Activated CD4-positive, alpha-beta T cell treated with anti-CD3 and anti-CD28 coated beads for 4 hours (primary cell): ENCODE measurements at places on chromosomes 1 and 21.
A peak's percentile ranks its signal among the peaks of the same experiment; 100 is the strongest.

DNA sequence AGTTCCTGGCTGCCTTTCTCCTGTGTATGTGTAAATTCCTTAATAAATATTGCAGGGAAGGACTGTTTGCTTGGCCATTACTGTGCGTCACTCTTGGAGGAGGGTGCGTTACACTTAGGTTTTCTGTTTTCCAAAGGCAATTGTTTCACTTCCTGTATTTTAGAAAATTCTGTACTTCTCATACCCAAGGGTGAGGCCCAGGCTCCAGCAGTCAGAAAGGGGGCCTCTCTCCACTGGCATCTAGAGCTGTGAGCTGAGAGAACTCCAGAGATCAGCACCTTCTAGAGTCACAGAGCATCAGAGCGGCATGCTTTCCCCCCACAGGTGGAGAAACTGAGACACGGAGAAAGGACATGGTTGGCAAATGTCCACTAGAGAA, 27.0 kb upstream of the ZFP69B start:
- no peak for DNase-seq

DNA sequence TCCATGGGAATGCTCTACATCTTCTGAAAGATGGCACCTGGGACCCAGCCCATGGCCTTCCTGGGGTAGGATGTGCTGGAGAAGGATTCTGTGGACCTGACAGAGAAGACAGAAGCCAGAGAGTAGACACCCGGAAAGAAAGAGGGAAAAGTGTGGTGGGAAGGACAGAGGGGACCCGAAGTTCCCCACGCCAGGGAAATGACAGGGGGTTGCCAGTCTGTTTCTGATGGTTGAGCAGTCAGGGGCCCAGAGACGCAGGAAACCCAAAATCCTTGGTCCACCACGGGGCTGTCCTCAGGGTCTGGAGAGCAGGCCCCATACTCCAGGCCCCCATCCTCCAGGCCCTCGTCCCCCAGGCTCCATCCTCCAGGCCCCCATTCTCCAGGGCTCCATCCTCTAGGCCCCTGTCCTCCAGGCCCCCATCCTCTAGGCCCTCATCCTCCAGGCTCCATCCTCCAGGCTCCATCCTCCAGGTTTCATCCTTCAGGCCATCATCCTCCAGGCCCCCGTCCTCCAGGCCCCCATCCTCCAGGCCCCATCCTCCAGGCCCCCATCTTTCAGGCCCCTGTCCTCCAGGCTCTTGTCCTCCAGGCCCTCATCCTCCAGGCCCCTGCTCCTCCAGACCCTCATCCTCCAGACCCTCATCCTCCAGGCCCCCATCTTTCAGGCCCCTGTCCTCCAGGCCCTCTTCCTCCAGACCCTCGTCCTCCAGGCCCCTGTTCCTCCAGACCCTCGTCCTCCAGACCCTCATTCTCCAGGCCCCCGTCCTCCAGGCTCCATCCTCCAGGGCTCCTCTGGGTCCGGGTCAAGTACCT, 1.0 kb upstream of the TFF2 start:
- DNase-seq, result no peak

DNA sequence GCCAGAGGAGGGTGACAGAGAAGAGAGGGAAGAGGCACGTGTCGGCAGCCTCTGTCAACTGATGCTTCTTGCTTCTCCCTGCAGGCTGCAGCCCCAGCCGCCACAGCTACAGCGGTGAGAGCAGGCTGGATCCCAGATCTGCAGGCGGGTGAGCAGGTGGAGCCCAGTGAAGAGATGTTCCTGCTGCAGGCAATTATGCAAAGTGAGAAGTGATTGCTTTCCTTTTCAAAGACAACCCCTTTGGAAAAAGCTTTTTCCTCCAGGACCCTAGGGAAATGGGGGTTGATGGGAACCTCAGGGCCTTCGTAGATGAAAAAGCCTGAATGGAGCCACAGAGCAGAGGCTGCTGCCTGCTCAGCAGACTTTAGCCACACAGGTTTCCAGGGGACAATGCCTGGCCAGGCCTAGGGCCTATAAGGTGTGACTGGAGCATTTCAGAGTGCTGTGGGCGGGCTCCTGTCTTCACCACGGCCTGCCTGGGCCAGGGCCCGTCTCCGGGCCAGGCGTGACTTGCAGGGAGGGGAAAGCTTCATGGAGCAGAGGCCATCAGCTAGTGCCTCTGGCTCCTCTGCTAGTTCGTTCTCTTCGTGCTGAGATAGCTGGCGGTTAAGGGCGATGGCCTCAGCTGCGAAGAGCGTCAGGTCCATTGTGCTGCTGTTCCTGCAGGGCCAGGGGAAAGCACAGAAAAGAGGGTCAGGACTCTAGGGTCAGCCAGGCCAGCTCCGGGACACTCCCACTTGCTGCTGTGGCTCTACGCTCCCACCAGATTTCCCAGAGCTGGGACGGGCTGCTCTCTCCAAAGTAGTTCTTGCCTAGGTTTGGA, 6.9 kb upstream of the KNCN start:
- no peak for DNase-seq

DNA sequence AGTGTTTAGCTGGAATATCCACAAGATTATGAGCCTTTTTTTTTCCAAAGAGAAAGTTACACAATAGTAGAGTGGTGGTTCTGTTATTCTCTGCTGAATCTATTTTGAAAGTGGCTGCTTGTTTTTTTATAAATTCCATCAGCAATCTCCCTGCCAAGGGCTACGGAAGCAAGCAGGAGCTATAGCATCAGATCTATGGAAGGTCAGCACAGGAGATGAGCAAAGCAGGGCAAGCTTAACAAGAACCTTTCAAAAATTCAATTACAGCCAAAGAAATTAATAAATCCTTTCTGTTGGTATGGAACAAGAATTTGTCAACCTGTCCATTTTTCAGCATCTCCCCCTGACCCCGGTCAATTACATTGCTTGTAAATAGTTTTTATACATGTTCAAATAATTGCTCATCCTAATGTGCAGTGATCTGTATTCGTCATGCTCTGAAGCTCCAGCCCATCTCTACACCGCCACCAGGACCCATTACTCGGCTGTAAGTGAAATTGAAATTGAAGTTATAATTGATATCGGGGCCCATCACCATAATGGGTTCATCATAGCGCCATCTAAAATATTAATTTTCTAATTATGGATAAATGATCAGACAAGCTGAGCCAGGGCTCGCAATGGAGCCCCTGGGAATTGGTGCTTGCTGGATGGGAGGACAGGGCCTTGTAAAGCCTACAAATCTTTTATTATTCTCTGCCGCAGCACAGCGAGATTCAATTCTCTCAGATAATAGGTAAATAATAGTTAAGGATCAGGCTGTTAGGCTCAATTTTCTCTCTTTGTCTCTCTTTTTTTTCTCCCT, 215.1 kb downstream of the ATG4C start:
- no peak for DNase-seq

DNA sequence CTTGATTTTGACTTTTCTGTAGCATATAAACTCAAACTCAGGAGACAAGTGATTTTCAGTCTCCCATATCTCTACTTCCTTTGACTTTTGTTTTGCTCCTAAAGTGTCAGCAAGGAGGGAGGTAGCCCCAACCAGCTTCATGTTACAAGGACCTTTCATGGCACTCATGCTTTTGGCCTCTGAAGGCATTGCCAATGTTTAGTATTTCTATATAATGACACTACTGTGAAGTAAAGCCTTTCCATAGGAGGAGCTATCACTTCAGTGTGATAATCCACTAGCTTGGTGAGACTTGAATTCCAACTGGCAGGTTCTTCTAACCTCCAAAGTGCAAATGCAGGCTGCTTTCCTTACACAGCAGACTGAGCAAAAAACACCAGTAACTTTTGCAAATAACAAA, 14.4 kb downstream of the COLGALT2 start:
- no peak for DNase-seq

DNA sequence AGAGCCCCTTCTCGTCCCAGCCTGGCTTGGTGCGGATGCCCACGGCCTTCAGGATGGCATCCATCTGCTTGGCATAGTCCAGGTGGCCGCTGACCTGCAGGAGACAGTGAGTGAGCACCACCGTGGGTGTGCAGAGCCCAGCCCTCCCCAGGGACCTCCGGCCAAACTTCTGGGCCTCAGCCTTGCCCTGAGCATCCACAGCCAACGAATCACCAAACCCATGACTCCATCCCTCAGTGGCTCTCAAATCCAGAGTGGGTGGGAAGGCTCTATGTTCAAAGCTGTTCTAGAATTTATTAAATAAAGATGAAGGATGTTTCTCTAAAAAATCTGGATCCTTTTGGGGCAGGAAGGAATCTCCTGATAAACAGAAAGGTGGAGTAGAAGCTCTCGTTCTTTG, 18.7 kb downstream of the HTR6 start:
- DNase-seq, result no peak

GRCh38 chr1:58934706-58935105, 150.9 kb upstream of the JUN start:
- DNase-seq, result no peak

DNA sequence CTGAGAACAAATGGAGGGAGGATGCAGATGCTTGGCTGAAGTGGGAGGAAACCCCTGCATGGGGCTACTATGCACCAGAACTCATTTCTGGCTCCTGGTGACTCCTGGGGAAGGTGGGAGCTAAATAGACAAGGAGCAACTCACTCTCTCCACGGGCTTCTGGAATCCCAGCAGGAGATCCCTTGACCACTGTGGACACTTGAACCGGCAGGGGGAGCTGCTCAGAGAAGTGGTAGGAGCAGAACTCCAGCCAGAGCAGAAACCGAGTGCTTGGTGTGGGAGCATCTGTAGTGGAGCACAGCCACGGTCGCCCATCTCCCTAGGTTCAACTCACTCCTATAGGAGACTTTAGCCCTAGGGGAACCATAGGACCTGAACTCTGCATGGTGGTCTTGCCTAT, 205.6 kb upstream of the GJB5 start:
- DNase-seq, result no peak

- DNase-seq, result no peak
Measured at GRCh38 chr21:45617021-45617921, 26.3 kb upstream of the PCBP3 start.

GRCh38 chr1:154157520-154158306, 2.8 kb upstream of the NUP210L start:
- DNase-seq, result peak; percentile 70

DNA sequence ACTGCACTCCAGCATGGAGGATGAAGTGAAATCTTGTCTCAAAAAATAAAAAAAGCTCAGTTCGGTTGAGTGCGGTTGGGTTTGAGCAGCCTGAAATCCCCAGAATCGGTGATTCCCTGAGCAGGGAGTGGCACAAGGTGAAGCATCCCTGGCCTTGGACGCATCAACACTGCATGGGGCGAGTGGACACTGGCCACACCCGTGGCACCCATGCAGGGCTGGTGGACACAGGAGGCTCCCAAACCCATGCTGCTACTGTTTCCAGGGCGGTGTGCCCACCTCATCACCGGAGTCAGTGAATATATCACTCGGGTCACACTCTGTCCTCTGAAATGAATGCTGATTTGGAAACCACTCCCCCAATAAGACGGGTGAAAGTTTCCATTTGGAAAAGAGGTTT, 53.4 kb upstream of the ACTRT2 start:
- no peak for DNase-seq

DNA sequence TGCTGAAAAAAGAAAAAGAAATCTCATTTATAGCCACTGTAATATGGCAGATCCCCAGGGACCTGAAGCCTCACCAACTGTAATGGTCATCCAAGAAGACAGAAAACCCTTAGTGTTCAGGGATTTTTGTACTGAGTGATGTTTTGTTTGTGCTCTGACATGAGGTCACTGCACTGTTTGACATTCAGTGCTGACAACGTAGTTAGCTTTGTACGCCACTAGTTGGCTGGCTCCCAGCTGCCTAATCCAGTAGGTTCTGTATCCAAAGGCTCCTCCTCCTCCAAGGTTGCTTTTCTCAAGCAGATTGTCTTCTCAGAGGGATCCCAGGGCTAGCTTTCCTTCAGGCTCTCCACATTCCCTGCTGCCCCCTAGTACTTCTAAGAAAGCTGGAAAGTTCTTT, 9.5 kb upstream of the YRDC start:
- DNase-seq, result no peak

DNA sequence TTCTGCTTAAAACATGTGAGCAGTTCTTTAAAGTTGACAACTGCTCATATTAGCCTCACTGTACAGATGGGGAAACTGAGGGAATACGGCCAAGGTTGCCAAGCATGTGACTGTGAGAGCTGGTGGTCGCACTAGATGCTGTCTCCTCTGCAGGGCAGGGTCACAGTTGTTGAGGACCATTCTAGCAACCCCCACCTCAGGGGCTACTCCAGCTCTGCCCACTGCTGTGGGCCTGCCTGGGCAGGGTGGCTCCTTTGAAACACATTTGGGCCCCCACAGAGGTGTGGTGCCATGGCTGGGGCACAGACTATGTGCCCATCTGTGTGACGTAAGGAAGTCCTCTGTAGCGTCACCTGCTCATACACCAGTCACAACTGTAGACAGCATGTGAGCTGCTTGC, 779 bp downstream of the THEM5 start:
- DNase-seq, result no peak

DNA sequence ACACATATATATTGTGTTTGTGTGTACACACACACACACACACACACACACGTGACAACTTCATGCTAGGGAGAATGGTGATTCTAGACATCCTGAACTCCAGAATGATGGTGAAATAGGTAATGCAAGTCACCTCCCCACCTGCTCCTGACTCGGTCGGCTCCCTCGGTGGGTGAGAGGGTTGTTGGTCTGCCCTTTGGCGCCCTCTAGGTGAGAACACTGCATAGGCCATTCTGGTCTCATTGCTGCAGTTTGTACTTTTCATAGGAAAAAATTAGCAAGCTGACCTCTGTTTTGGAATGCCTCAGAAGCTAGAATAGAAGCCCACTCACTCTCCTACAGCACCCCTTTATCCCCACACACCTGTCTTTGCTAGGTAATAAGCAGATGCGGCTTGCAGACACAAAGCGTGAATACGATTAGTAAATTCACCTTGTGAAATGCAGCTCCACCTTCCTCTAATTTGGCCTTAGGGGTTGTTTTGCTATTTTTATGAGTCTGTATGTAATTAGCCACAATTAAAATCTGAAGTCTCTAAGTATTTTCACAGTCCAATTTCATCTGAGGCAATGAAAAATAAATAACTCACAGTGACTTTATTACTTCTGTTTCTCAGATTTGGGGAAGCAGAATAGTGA, 130.0 kb upstream of the KCNJ15 start:
- DNase-seq, result peak; percentile 44

- DNase-seq, result no peak
Measured at GRCh38 chr21:32768530-32768929, 3.0 kb downstream of the PAXBP1 start.

- DNase-seq, result no peak
Measured at GRCh38 chr1:202831906-202832305, 21.2 kb downstream of the PCAT6 start.

- DNase-seq, result no peak
Measured at GRCh38 chr1:15722411-15722810, 13.6 kb upstream of the SLC25A34 start.

DNA sequence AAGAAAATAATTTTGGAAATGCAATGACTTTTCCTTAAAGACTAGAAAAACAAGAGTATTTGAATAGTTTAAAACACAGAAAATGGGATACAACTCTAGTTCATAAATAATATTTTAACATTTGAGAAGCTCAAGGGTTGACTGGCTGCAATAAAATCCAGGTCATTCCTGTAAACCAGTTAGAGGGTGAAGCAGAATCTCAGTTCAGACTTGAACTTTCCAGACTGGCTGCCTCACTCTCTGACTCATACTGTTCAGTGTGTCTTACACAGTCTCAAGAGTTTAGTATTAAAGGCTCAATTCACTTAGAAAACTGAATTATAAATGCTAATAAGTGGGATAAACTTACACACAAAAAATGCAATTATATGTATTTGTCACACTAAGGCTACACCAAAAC, 89.9 kb downstream of the RAVER2 start:
- DNase-seq, result no peak
